ENCODE measurements at places on chromosomes 1 and 21.

GRCh38 chr1:234544087-234544579 is 65.2 kb upstream of the TARBP1 start:
- peak; percentile 21 for DNase-seq

DNA sequence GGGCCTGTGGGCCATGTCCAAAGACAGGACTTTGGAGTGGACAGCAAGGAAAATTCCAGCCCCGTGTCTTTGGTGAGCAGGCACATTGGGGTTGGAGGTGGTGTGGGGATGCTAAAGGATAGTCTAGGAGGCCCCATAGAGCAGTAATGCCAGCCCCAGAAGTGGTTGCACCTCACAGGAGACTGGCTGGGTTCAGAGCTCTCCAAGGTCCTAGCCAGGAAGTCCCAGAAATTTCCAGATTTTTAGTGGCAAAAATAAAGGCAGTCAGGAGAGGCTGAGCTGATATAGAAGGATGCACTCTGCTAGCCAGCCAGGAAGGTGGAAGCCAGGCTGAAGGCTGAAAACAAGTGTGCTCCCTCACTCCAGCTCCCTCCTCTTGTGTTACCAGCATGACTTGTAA is 144.0 kb upstream of the KCND3 start:
- no peak for DNase-seq

GRCh38 chr1:150692720-150693119 is 4.2 kb downstream of the GOLPH3L start:
- DNase-seq = no peak

- no peak for DNase-seq
These were observed 48.4 kb downstream of the SLC37A1 start for GRCh38 chr21:42561762-42562650.

DNA sequence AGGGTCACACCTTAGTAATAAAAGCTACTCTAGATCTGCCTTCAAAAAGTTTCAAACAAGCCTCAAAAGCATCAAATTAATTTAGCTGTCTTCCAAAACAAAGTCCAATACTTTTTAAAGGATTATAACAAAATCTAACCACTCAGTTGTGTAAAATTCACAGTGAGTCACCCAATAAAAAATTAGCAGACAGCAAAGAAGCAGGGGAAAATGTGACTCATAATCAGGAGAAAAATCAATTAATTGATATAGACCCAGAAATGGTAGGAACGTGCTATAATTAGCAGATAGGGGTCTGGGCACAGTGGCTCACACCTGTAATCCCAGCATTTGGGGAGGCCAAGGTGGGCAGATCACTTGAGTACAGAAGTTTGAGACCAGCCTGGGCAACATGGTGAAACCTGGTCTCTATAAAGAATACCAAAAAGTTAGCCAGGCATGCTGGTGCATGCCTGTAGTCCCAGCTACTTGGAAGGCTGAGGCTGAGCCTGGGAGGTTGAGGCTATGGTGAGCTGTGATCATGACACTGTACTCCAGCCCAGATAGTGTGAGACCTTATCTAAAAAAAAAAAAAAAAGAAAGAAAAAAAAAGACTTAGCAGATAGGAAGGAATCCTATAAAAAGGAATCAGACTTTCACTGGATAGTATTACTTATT is 8.1 kb upstream of the MYOG start:
- DNase-seq = no peak

GRCh38 chr1:23695667-23696066 is 4.1 kb downstream of the RPL11 start:
- DNase-seq = no peak

DNA sequence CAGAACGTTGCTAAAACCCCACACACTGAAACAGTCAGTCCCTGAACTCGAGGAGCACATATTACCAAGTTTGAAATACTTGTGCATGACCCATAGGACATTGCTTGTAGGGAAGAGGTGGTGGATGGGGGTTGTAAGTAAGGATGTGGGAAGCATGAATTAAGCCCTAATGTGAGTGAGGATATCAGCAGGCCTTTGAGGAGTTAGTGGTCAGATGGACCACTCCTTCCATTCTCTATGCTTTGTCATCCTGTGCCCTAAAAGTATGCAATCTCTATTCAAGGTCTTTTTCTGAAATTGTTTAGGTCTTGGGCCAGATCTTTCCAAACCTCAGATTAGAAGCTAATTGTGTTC is 70.9 kb upstream of the SAMSN1 start:
- DNase-seq = no peak

DNA sequence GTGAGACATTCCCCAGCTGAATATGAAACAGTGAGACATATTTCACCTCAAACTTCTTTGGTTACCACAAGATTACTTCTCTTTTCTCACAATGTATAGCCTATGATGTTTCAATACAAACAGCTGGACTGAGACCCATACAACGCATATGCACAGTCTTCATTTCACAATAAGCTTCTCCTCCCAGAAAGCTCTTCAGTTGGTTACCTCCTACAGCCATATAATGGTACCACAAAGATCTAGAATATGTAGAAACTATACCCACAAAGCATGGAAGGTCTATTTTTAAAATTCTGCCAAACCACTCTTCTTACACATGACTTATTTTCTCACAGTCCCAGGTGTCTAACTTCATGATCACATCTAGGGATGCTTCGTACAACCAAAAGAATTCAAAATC is 70.8 kb downstream of the JAK1 start:
- DNase-seq = no peak

DNA sequence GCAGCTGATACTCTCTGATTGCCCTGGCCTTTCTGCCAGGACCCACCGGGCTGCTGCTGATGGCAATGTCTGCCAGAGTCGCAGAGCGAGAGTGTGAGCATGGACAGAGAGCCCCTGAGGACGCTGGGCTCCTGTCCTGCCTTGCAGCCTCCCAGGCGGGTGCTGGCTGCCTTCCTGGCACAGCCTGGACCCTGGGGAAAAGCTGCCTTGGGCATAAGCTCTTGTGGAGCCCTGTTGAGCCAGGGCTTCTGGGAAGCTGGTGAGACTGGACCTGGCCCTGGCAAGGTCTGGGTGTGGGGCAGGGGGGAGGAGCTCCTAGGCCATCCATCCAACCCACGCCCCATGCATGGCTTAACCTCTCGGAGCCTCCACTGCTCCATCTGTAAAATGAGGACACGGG is 105.8 kb upstream of the WNT4 start:
- DNase-seq = no peak

DNA sequence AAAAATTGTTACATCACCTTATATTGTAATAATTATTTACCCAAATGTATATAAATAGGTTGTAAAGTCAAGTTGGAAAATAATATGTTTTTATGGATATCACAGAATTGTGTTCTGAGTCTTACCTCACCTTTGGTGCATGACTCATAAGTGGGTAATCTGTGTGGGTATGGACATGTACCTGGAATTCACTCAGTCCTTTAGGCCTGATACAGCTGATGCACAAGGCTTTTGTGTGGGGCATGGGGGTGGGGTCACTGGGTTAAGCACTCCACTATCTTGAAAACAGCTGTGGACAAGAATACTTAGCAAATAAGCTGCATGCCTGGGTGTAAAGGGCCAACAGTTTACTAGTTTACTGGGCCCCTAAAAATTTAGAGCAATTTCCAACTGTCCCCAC is 34.4 kb downstream of the INKA2 start:
- DNase-seq = no peak

DNA sequence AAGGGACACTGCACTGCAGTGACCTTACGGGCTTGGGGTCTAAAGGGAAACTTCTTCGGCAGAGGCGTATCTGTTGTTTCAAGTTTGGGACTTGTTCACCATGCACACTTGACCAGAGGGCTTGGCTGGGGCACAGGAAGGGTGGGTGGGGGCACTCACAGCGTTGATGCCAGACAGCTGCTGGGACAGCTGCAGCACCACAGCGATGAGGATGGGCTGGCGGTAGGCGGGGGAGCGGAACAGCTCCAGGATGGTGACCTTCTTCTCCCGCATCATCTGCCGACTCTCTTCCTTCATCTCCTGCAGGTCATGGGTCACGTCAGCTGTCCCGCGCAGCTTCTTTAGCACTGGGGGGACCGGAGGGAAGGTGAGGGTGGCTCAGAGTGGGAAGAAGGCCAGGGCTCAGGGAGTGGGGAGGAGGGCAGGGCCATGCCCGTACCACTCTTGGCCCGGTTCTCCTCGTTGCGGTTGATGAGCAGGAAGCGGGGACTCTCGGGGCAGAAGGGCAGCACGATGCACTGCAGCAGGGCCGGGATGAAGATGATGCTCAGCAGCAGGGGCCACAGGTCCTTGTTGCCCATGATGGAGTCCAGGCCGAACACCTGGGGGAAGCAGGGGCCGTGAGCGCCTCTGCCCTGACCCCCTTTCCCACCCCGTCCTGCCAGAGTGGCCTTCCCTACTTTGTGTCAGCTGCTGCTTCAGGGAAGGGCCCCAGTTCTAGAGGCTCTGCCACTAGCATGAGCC is 29.1 kb downstream of the SLC2A1 start:
- DNase-seq = no peak

DNA sequence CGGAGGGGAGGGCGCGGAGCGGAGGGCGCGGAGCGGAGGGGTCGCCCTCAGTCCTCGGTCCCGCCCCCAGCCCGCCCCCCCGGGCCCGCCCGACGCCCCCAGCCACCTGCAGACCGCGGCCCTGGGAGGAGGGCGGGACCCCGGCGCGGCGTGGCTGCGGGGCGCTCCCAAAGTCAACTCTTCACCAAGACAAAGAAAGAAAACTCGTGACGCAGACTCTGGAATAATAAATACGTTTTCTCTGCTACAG is 1.2 kb downstream of the HES4 start:
- no peak for DNase-seq

DNA sequence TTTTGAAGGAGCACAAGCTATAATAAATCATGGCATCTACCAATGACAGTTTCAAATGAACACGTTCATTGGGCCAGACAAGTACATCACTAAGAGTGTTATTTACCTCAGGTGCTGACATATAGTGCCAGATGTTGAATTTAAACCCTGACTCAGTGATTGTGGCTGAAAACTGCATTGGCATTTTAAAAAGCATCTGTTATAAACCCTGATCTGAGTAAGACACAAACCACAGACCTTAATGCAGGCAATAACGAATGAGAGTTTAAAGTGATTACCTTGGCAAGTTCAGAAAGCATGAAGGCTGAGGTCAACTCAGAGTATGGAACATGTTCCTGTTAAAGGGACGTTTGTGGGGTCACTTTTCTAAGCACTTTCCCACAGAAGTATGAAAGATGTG is 865.1 kb upstream of the TMPRSS15 start:
- no peak for DNase-seq

GRCh38 chr1:77686796-77687518 is 4.5 kb upstream of the ZZZ3 start:
- DNase-seq = no peak
